Effector CD8-positive, alpha-beta T cell (primary cell): ENCODE measurements at places on chromosomes 4 and X.

DNA sequence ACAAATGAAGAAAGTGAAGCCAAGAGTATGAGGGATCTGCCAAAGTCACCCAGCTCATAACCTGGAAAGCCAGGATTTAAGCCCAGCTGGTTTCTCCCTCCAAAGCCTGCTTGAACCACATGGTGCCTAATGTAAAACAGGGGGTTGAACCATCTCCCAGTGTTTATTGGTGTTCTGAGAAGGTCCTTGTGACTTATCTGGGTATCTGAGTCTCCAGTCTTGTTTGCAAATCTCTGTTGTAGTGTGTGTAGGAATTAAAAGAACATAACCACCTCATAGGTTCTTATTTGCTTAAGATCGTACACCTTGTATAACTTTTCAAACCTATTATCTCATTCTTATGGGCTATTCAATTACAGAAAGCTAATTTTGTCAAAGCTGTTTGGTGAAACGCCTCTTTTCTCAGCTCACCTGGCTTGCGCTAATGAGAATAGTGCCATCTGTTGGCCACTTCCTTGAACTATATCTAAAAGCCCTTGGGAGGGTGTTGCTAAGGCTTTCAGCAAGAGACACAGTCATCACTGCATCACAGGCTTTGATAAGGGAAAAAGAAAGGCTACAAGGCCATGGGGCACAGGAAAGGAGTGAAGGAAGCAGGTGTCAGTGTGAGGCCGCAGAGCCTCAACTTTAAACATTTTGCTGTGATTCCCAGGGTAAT lies 34.0 kb downstream of the ETDB start:
- DNase-seq, result no peak

- no peak for DNase-seq
Observed at GRCh38 chr4:168129046-168129772, 36.9 kb downstream of the ANXA10 start.

GRCh38 chrX:85573801-85574200 lies 194.3 kb upstream of the POF1B start:
- DNase-seq, result no peak

- DNase-seq, result no peak
Observed at GRCh38 chr4:25875281-25875745, 12.5 kb upstream of the SEL1L3 start.

DNA sequence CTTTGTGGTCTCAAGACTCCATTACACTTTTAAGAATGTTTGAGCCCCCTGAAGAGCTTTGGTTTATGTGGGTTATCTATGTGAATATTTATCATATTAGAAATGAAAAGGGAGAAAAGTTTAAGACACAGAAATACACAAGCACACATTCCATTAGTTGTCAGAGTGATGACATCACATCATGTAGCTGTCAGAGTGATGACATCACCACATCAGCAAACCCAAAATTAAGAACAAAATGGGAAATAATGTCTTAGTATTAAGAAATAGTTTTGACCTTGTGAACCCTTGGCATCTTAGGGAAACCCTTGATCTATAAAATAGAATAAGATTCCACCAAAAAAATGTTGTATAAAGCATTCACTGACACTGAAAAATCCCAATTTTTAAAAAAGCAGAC lies 195.9 kb downstream of the TSPAN5 start:
- DNase-seq, result no peak

DNA sequence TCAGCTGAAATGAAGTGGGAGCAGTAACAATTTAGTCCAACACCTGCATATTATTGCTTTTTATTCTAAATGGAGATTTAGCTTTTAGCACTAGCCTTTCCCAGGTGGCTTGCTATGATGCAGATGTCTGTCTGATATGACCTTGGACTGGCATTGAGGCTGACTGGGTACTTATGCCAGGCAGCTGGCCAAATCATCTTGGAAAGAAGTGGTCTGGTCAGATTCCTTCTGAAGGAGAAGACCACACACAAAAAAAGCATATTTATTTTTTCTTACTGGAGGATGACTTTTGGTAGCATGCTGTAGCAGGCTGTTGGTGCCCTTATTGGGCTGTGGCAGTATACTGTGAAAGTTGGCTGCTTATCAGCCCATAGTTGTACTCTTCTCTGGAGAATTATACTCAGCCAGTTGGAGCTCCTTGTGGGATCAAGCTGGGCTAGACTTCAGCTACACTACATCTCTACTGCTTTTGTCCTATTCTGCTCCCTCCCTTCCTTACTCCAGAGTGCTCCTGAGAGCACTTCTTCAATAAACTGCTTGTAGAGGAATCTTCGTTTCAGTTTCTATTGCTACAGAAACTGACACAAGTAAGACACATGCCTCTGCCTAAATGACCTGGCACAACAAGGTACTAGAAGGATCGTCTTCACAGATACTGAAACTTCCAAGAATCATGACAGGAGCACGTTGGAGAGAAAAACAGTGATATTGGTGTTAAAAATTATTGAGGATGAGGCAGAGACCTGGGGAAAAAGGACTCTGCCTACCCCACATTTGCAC lies 196.8 kb upstream of the RPS6KA3 start:
- no peak for DNase-seq

DNA sequence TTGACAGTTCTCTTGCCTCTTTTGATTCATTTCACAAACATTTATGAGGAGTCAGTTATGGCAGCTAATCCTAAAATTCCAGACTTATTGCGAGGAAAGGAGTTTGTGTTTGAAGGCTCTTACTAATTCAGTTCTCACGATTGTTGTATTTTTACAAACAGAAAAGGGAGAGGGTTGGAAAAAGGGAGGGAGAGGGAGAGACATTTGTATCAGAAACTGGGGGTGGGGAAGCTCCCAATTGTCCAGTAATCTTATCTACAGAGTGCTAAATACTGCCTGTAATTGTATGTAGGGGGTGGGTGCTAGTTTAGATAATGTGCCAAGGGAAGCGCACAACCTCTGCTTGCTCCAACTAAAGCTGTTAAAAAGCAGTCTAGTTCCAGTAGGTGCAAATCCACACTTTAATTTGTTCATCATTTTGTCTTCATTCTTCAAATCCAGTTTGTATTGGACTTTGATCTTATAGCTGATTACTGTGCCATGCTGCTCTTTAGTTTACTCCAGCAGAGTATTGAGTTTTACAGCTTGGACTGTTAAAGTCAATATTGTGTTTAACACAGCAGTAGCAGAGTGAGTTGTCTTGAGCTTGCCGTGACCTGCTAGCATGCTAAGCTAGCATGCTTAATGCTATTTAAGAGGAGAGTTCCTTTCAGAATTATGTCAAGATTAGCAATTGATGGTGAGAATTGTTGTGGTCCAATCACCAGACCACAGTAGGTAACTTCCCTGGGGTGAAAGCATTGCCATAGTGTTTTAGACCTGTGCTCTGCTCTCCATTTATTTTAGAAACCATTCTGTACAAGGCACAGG lies 13.9 kb downstream of the FNIP2 start:
- DNase-seq, result no peak

DNA sequence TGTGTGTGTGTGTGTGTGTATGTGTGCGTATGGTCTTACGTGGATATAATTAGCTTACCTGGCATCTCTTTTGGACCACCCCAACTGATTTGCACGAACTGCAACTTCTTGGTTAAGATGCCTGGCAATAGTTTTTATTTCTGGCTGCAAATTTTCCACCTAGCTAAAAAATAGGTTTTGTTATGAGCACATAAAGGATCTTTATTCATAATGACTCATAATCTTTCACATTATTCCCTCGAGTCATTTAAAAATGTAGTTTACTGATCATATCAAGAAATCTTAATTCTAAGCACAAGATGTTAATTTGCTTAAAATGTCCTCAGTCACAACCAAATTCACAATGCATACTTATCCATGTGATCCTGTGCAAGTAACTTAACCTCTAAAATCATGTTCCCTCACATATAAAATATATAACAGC lies 1.5 kb downstream of the COX18 start:
- no peak for DNase-seq

DNA sequence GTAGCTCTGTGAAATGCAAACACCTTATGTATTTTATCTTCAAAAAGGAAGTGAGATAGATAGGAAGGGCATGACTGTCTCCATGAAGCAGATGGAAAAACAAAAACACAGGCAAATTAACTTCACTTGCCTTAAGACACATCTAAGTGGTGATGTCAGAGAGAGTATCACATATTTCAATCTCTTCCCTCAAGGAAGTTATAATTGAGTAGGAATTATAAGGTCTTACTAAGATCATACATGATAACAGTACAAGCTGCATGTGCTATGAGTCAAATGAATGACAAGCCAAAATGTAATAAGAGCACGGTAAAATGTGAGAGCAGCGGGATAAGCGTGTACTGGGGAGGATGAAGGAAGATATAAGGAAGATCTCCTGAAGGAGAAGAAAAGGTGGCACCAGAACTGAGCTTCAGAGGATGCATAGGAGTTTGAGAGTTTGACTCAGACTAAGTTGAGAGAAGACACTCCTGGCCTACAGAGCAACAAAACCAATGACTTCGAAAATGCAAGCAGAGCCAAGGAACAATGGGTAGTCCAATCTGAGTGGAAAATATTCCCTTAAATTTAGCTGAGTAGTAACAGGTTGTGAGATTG lies 43.3 kb upstream of the GALNT7 start:
- DNase-seq, result no peak

- DNase-seq, result no peak
Observed at GRCh38 chr4:73698217-73698616, 42.2 kb upstream of the CXCL8 start.

- DNase-seq, result no peak
Observed at GRCh38 chr4:77174426-77174825, 17.4 kb downstream of the CCNG2 start.

- DNase-seq, result no peak
Observed at GRCh38 chrX:7233580-7234406, 85.8 kb upstream of the PUDP start.

GRCh38 chr4:153519687-153520086 lies 53.5 kb downstream of the TMEM131L start:
- no peak for DNase-seq

GRCh38 chr4:12827966-12828365 lies 656.2 kb downstream of the RAB28 start:
- DNase-seq, result no peak

DNA sequence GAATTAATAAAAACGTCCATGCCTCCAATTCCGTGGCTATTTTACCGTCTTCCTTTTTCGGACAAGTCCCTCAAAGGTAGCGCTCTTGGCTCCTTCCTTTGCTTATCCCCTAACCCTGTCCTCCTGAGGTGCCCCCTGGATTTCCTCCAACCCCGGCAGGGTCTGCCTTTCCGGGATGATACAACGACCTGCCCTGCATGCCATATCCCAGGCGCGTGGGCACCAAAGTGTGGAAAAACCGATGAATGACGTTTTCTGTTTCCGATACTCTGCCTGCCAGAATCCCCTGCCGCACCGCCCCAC lies 706 bp upstream of the CSTF2 start:
- DNase-seq, result no peak

DNA sequence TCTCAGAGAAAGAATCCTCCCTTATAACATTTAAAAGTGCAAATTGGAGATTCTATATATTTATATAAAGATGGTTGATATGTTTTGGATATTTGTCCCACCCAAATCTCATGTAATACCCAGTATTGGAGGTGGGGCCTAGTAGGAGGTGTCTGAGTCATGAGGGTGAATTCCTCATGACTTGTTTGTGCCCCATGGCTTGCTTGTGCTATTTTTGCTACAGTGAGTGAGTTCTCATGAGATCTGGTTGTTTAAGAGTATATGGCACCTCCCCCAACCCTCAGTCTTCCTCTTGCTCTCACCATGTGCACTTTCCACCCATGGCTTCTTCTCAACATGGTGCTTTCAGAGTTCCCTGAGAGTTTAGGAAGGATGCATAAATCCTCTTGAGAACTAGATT lies 9.5 kb upstream of the ANKRD50 start:
- no peak for DNase-seq

GRCh38 chr4:173138624-173139023 lies 30.0 kb upstream of the GALNT7 start:
- DNase-seq, result no peak

GRCh38 chr4:14918336-14918735 lies 83.9 kb upstream of the CPEB2 start:
- no peak for DNase-seq

DNA sequence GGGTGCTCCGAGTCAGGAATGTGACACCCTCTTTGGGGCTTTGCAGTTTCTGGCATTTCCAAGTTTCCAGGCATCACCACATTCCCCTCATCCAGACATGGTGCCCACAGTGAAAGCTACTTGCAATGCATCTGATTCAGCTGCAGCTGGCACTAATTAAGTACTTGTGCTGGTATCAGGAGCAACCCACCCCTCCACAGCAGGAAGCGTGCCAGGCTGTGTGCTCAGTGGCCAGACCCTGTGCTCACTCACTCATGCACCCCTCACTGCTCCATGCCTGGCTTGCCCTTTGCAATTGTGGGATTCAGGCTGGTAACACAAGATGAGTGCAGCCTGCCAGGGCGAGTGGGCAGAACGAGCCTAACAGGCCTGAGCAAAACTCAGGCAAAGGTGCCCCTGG lies 271.2 kb downstream of the EPHA5 start:
- no peak for DNase-seq

GRCh38 chr4:116668190-116668589 lies 417.2 kb downstream of the TRAM1L1 start:
- no peak for DNase-seq

- DNase-seq, result no peak
Observed at GRCh38 chr4:183295711-183296110, 24.4 kb downstream of the CLDN22 start.

- DNase-seq, result no peak
Observed at GRCh38 chr4:61938250-61938846, 738.2 kb downstream of the ADGRL3 start.

- DNase-seq, result no peak
Observed at GRCh38 chrX:115413246-115413878, 123.8 kb downstream of the LUZP4 start.

DNA sequence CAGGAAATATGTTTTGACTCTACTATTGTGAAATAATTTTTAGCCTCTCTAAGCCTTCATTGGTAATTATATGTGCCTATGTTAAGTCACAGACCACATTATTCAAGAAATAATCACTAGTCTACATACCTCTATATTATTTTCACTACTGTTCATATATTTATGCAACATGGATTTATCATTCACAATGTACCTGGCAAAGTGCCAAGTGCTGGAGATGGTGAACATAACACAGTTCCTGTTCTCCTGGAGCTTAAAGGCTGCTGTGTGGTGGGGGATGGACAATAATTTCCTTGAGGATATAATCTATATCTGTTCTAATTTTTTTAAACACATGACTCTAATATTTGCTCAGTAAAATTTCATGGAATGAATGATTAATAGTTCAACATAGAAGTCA lies 527.7 kb upstream of the CXorf51A start:
- DNase-seq, result no peak

GRCh38 chrX:68511255-68511654 lies 12.4 kb downstream of the YIPF6 start:
- DNase-seq, result peak; percentile 0

- no peak for DNase-seq
Observed at GRCh38 chr4:96558466-96558865, 718.6 kb downstream of the PDHA2 start.

- no peak for DNase-seq
Observed at GRCh38 chrX:97389761-97390192, 506.1 kb downstream of the RPA4 start.

DNA sequence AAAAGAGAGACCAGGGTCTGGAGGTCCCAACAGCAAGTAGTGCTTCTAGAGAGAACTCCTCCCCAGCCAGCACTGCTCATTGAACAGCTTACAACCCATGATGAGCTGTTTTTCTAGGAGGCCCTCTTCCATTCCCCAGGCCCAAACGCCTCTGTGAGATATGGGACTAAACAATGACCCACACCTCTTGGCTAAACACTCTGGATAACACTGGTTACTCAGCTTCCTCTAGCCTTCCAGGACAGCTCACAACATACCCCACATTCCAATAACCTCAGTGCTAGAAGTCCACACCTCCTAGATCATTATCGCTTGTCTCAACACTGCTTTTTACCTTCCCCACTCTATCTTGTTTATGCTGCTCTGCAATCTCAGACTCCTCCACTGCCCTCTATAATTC lies 35.4 kb upstream of the PGRMC2 start:
- DNase-seq, result no peak
